ENCODE measurements at places on chromosomes 12 and 14.

GRCh38 chr12:106917503-106917902, 38.2 kb upstream of the TMEM263 start:
- DNase-seq = no peak

DNA sequence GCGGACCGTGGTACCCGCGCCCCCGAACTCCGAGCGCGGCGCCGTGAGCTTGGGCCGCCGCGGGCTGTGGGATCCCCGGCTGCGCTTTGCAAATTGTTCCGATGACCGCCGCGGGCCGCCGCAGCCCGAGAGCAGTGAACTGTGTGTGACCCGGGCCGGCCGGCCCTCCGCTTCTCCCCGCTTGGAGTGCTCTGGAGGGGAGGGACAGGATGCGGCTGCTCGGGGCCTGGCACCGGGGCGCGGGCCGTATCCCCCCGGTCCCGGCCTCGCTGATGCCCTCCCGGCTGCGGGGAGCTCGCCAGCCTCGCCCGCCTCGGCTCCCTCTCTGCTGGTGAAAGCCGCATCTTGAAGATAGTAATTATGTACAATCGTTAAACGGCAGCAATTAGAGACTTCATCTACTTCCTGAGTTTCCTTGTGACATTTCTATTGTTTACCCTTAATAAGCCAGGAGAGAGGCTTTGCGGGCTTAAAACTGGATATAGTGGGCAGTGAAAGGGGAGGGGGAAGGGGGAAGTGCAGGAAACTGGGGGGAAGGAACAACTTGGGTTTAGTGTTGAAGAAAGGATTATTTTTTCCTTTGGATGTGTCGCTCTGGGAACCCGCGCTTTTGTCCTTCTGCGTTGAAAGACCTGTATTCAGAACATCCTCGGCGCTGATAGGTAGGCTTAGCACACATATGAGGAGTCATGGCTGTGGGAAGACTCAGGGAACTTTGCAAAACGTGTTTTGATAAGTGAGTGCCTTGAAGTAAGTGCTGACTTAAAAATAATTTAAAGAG, 1.2 kb downstream of the PELI2 start:
- no peak for DNase-seq

DNA sequence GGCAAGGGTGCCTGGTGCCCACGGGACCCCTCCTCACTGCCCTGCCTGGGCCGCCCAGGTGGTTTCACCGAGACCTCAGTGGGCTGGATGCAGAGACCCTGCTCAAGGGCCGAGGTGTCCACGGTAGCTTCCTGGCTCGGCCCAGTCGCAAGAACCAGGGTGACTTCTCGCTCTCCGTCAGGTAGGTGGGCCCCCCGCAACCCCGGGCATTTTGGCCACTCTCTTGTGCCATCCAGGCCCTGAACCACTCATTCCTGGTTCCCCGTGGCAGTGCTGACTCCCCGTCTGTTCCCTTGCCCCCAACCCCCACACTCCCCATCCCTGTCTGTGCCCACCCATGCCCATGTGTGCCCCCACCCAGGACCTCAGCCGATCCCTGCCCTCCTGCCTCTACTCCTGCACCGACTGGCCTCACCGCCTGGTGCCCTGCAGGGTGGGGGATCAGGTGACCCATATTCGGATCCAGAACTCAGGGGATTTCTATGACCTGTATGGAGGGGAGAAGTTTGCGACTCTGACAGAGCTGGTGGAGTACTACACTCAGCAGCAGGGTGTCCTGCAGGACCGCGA, 480 bp downstream of the PTPN6 start:
- no peak for DNase-seq

DNA sequence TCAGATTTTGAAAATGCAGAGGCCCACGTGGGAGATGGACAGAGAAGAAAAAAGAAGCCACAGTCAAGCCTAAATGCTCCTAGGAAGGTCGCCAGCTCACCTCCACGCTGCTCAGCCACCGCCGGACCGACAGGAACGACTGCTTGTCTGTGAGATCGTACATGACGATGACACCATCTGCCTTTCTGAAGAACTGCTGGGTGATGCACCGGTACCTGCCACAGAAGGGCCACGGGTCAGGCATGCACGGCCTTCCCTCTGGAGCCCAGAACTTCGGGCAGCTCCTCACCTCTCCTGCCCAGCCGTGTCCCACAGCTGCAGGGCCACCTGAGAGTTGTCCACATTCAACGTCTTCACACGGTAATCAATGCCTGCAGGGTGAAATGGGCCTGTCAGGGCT, 125.6 kb downstream of the CRACR2A start:
- no peak for DNase-seq

DNA sequence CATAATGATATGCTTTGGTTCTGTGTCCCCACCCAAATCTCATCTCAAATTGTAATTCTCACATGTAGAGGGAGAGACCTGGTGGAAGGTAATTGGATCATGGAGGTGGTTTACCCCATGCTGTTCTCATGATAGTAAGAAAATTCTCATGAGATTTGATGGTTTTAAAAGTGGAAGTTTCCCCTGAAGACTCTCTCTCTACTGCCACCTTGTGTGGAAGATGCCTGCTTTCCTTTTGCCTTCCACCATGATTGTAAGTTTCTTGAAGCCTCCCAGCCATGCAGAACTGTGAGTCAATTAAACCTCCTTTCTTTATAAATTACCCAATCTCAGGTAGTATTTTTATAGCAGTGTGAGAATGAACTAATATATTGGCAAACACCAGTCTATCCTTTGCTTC, 260.4 kb upstream of the PPFIA2 start:
- DNase-seq = no peak

GRCh38 chr14:68677476-68677875, 115.4 kb downstream of the ZFP36L1 start:
- DNase-seq = no peak

DNA sequence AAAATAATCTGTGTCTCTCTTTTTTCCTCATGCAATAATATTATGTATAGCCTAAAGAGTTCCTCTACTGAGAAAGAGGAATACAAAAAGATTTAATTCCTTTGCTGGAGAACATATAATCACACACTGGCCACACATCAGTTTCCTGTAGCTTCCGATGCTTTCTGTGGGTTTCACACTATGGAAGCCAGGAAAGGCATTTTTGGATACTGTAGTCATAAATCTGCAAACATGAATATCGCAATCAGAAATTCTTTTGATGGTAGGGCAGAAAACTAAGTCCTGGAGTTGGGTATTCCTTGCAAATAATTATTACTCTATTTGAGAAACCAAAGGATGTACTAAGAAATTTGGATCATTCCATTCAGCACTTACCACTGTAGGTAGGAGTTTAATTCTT, 260.0 kb downstream of the ACSS3 start:
- no peak for DNase-seq

DNA sequence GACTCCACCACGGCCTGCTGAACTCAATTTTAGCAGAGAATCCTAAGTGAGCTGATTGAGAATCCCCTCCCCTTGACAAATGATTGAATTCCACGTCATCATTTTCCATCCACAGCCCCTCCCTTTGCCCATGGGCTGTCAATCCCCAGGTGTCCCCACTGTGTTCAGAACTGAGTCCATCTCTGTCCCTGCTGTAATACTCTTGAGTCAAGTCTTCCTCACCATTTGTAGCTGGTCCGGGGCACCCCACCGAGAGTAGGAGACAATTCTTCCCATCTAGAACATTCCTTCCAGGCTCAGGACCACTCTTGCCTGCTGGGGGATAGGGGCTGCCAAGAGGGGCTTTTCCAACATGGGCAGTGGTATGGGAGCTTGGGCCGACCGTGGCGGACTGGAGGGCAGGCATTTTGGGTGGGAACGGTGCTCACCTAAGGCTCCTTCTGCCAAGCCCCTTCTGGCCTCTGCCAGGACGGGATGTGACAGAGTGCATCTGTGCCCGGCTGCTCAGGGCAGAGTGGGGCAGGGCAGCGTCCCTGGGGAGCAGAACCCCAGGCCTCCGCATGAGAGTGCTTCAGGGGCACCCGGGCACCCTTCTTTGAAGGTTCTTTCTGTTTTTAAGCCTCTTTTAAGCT, 218.1 kb upstream of the RTL1 start:
- DNase-seq = no peak

Measured in GF-D8 (cell line).